ENCODE measurements at places on chromosomes 16 and 17. TPM values are rescaled to one million over a fixed set of nuclear protein-coding genes. Genes with fewer than 3 reads are reported as not detected.

GOSR2 gene
- total RNA-seq = 43.4 TPM

MIF4GD gene
- 4.4 TPM for total RNA-seq

CCL4 gene
- total RNA-seq = not detected

KRT28 gene
- total RNA-seq = not detected

GFAP gene
- 0.11 TPM for total RNA-seq

SMTNL2 gene
- total RNA-seq = 18.3 TPM

PRRT2 gene
- total RNA-seq = 13.3 TPM

GGT6 gene
- not detected for total RNA-seq

SSTR5 gene
- total RNA-seq = not detected

CDH1 gene
- 4.3 TPM for total RNA-seq

LLGL2 gene
- total RNA-seq = 18.0 TPM

KRT36 gene
- total RNA-seq = not detected

NT5M gene
- 2.4 TPM for total RNA-seq

NPIPA7 gene
- total RNA-seq = 1.4 TPM

CD300LF gene
- total RNA-seq = not detected

RRAD gene
- total RNA-seq = 0.39 TPM

HOXB4 gene
- 0.79 TPM for total RNA-seq

PERCC1 gene
- total RNA-seq = not detected

OR3A2 gene
- total RNA-seq = not detected

KRTAP4-3 gene
- total RNA-seq = not detected

TP53TG3C gene
- not detected for total RNA-seq

CACNG1 gene
- total RNA-seq = not detected

Measured in placental epithelial cell (primary cell).